Activated CD8-positive, alpha-beta memory T cell treated with anti-CD3 and anti-CD28 coated beads for 24 hours (primary cell): ENCODE measurements at places on chromosomes 3 and 15.

GRCh38 chr3:63995086-63995485 is 28.2 kb downstream of the PSMD6 start:
- DNase-seq, result no peak

DNA sequence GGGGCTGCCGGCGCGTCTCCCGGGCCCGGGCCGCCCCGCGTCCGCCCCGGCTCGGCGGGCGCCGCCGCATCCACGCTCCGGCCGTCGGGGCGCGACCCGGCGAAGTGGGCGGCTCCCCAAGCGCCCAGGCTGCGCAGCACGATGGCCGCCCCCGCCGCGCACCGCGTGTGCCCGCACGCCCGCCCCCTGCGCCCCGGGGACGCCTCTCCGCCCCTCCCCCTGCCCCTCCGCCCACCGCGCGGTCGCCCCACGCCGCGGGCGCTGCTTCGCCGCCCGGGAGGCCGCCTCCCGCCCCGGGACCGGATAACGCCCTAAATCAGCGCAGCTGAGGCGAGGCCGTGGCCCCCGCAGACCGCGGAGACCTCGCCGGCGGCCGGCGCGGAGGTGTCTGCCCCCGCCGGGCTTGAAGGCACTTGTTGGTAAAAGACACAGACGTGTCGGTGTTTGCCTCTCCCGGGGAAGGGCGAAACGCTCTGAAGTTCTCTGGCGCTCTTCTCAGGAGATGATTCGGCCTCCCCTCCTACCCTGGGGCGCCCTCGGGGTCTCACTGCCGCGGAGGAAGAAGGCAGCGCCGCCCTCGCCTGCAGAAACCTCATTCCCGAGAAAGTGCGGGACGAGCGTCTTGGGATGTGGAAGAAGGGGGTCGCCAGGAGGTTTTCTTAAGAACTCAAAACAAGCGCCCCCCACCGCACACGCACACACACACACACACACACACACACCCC is at the start of gene BNC1:
TSS of gene BNC1 (minus strand) at position 106 of the 725 bp plus-strand sequence. CDS start at position 70, 36 bp downstream.
- no peak for DNase-seq

DNA sequence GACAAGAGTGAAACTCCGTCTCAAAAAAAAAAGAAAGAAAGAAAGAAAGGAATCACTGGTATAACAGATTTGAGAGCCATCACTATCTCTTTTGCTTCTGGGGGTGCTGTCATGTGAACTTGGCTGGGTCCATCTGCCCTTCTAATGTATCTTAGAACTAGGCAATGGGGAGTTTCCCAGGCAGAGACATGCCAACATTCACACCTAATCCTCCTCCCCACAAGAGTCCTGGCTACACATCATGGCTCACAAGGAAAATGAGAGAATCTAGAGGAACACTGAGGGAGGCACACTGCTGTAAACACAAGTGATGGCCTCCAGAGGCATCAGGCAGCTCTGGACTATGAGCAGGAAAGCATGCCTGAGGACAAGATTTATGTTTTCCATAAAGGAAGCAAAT is 67.8 kb upstream of the PPP2R3A start:
- DNase-seq, result no peak

GRCh38 chr3:126798521-126798920 is 94.5 kb downstream of the CHCHD6 start:
- no peak for DNase-seq

- DNase-seq, result no peak
Observed at GRCh38 chr15:90154861-90155626, 46.1 kb upstream of the SEMA4B start.

DNA sequence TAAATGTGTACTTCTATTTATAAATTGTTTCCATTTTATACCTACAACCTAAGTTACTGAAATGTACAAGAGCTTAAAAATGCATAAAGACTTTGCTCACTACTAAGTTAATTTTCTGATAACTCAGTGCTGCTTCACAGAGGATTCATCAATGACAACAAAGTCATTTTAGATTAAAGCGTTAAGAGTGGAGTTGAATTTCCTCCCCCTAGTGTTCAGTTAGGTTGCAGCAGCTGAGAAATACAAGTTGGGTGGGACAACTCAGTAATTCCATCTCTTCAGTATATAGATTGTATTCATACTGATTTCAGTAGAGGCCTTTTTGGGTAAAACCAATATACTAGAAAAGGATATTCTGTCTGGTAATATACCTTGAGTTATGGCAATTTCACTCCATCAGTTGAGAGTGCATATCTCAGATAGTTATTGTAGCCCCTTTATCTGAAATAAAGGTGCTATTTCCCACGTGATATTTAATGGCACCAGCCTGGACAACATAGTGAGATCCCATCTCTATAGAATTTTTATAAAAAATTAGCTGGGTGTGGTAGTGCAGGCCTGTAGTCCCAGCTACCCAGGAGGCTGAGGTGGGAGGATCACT is 6.9 kb upstream of the RPL35A start:
- DNase-seq, result no peak

DNA sequence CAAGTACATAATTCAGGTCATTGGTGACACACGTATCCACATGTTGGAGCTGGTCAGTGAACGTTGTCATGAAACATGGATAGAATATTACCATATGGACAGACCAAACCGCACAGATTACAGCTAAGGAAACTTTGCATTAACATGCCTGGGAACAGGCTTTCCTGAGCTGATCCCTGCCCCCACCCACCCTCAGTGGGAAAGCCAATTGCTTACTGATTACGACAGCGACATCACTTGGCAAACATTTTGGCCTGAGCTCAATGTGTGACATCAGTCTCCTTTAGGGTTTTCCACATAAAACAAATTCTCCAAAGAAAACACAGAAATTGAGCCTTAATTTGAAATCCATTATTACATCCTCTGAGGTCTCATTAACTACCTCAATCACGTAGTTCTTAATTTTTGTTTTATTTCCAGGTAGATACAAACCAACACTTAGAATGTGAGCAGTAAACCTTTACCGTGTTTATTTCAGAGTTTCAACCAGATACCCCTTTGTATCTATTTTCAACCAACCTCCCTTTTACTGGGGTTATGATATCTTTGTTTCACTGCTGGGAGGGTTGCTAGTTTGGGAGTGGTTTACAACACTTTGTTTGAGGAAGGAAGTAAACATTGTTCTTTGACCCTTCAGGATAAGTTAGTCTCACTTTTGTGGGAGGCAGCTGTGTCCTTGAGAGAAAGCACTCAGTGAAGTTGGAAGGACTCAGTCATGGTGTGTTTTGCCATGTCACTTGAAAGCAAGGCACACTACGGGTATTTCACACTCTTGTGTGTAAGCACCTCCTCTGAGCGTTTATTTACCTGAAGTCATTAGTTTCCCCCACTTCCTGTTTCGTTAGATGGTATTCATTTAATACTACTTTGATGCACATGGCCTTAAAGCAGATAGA is 103.1 kb downstream of the CMSS1 start:
- no peak for DNase-seq

- DNase-seq, result no peak
Observed at GRCh38 chr15:77838061-77838460, 205.3 kb upstream of the LINGO1 start.

- DNase-seq, result no peak
Observed at GRCh38 chr3:177089110-177089509, 108.2 kb downstream of the TBL1XR1 start.

GRCh38 chr15:26260517-26261133 is 397.5 kb upstream of the ATP10A start:
- DNase-seq, result no peak

DNA sequence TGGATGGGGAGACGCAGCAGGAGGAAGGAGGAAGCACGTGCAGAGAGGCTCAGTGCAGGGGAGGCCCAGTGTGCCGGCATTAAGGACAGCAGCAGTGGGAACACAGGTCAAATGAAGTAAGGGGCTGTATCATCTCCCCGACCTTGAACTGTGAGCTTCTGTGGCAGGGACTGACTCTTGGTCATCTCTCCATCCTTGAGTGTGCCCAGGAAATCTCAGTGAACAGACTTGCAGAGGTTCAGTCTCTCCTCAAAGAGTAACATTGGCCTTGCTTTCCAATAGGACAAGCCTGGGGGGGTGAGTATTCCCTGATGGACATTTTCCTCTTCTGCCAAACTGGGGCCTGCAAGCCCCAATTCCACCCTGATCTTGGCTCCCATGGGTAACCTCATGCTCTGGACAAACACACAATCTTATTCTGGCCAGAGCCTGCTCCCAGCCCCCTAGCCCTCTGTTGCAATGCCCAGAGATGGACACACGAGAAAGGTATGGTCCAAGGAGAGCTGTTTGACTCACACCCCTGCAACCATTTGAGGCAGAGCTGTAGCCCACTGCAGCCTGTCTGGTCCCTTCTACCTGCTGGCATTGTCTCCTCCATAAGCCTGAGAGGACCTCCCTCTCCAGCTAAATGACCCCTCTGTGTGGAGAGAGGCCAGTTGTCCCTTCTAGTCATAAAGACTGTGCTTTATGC is 50.9 kb downstream of the TLE3 start:
- DNase-seq, result no peak

GRCh38 chr3:130392266-130392665 is 46.8 kb downstream of the COL6A5 start:
- no peak for DNase-seq

GRCh38 chr3:72969766-72970165 is 26.8 kb upstream of the PPP4R2 start:
- DNase-seq, result no peak

- no peak for DNase-seq
Observed at GRCh38 chr3:27049792-27050191, 319.4 kb downstream of the NEK10 start.

GRCh38 chr3:119541547-119541946 is 17.9 kb downstream of the CD80 start:
- DNase-seq, result no peak

DNA sequence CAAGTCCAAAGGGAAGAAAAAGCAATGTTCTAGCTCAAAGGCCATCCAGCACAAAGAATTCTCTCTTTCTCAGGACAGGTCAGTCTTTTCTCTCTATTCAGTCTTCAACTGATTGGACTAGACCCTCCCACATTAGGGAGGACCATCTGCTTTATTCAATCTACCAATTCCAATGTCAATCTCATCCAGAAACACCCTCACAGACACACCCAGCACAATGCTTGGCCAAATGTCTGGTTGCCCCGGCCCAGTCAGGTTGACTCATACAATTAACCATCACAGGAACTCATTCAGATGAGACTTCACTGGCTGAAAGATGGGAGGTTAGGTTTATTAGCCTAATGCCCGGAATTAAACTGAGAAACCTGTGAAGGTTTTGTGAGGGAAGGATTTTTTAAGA is 32.4 kb downstream of the ACAN start:
- no peak for DNase-seq

GRCh38 chr3:15367059-15367458 is 34.7 kb upstream of the SH3BP5 start:
- DNase-seq, result no peak

DNA sequence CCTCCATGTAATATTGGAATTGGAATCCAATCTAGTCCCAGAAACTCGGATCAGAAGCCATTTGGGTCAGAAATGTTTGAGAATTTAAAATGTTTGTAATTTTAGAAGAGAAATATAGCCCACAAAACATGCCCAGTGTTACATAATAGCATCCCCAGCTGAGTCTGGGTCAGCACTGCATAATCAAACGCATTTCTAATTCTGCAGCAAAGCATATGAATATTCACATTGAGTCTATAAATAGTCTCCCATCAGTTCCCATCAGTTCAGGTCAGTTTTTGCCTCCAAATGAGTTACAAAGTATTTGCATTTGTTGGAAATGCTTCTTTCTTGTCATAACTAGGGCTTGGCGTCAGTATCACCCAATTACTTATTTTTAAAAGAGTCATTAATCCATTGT is 383.1 kb downstream of the IL5RA start:
- DNase-seq, result no peak

GRCh38 chr3:115272036-115272824 is 125.1 kb upstream of the ZBTB20 start:
- DNase-seq, result no peak
